Activated CD4-positive, alpha-beta T cell treated with anti-CD3 and anti-CD28 coated beads, Interleukin-2, amount 50 U/mL, for 48 hours (primary cell): ENCODE measurements at places on chromosomes 4 and X.

DNA sequence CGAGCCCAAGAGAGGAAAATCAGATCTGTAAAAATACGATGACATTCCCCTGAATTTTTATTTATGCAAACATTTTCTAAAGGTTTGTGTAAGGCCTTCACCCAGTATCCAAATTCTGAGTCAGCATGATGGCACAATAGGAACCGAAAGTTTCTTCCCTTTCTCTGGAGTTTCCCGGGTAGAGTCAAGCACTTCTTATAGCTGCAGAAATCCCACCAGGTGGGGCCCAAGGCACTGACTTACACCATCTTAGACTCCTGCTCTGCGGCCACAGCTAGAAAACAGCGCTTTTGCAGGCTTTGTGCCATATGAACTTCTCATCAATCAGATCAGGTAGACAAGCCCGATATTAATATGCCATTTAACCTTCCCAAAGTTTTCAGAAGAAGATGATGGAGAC, 13.4 kb downstream of the LEF1 start:
- DNase-seq = no peak

DNA sequence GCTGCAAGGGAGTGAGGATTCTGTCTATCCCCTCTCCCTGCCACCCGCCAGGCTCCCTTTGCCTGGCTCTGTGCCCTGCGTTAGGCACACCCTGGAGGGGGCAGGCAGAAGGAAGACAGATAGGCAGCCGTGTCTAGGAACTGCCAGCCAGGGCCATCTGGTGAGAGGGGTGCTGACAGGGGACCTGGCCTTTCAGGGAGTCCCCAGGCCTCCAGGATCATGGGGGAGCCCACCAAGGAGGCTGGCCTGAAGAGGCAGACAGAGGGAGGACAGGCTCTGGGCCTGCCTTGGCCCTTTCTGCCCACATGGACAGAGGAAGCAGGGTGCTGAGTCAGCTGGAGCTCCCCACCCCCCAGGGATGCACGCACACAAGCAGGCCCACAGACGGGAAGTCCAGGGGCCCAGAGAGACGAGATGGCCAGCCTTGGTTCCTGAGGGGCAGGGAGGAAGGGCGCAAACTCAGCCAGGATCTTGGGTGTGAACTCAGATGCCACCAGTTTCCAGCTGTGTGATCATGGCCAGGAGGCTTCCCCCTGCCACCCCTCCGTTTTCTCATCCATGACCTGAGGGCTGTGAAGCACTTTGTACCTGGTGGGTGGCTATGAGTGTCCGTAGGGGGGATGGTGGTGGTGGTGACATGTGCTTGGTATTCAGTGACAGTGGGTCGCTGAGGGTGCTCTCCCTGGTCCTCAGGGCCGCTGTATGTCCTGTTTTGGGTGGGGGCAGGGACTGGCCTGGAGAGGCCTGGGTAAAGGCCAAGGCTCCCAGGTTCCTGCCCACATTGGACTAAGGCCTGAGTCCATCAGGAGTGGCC, 1.8 kb downstream of the SH3BP2 start:
- DNase-seq = no peak

DNA sequence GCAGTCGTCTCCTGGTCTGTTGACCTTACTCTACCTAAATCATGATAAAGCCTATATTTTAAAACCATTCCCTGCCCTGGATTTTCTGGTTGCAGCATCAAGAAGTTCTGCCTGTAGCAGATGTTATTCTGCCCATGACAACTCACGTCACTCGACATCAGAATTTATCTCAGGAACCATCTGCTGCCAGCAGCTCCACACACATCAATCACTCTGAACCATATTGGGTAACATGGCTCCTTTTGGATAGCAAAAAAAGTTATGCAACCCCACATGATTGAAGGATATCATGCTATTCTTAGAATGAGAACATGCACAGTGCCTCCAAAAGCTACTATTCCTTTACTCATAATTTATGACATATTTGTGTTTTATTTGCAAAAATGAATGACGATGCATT, 341.4 kb downstream of the DHRSX start:
- no peak for DNase-seq

DNA sequence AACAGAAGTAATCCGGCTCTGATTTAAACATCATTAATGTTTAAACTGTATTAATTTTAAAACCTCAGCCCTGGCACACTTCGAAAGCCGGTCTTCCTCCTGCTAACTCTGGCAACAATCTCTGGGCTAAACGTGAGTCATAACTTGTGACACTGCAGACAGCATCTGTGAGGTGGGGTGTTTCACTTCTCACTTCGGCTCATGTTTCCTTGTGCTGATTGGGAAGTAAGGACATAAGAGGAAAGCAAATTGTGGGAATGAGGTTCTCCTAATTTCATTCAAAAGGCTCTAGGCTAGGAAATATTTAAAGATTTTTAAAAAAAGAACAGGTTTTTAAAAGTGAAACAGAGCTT, 139.9 kb upstream of the USP9X start:
- DNase-seq = no peak

GRCh38 chr4:40856840-40857362, 107.1 kb downstream of the NSUN7 start:
- peak; percentile 69 for DNase-seq

DNA sequence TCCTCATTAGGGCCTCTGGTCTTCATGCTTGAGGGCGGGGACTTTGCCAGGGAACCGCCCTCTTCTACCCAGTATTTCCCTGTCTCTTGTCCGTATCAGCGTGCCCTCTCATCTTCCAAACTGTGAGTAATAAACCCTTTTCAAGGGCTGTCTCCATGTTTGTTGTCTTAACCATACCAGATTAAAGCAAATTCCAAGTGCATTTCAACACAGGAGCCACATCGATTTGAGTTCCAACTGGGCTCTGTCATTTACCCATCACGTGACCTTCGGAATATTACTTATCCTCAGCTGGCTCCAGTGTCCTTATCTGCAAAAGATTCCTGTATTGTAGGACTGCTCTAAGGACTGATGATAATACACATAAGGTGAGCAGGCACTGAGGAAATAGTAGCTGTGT, 6.4 kb upstream of the PHEX start:
- DNase-seq = no peak

- no peak for DNase-seq
Measured at GRCh38 chr4:13325744-13326143, 158.4 kb downstream of the RAB28 start.
